ENCODE measurements at places on chromosomes 1 and 21.

DNA sequence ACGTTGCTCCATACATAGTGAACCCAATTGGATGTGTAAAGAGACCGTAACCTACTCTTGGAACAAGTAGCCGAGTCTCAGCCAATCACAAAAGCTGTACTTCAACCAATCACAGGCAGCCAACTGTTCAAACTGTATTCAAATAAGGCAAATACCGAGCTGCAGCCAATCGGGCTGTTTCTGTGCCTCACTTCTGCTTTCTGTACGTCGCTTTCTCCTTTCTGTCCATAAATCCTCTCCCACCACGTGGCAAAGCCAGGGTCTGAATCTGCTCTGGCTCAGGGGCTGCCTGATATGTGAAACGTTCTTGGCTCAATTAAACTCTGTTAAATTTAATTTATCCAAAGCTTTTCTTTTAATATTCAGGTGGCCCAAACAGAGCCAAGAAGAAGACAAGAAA, 210.3 kb downstream of the URB2 start:
- no peak for DNase-seq

GRCh38 chr21:33367309-33367973, 35.8 kb upstream of the IFNGR2 start:
- no peak for DNase-seq

- DNase-seq = no peak
Observed at GRCh38 chr1:165355139-165355976, 1.2 kb downstream of the LMX1A start.

GRCh38 chr1:207405814-207406213, 48.3 kb upstream of the CR2 start:
- DNase-seq = no peak

DNA sequence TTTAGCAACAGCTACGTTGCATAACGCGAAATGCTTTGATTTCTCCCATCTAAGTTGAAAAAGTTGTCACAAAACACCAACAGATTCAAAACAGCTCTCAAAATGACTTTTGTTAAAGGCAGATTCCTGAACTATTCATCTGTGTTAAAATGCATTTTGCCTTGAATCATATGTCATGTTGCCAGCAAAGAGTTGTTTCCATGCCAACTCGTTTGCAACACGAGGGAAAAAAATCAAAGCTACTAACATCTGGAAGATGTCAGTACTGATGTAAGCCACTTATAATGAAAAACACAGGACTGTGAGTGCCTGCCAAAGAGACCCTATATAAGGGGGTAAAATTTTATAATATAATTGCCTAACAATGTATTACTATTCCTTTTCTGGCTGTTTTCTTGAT, 182.7 kb upstream of the PTBP2 start:
- DNase-seq = no peak

- no peak for DNase-seq
Observed at GRCh38 chr1:17255336-17255735, 6.4 kb downstream of the PADI3 start.

DNA sequence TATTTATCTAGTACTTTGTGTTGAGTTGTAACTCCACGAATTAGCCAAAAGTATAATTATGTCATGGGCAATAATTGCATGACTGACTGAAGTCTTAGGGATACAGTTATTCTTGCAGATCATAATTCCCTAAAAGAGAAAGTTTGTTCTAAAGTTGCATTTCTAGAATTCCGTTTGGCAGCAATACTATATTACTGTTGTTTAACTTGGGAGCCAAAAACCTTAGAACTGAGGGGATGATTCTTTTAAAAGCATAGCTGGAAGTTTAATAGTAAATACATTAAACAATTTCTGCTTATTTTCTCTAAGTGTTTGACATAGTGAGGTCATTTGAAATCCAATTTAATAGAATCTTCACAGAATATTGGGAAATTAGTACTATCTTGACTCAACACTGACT, 356.4 kb upstream of the ADAMTS5 start:
- DNase-seq = no peak

- no peak for DNase-seq
Observed at GRCh38 chr1:52056937-52057231, 789 bp downstream of the BTF3L4 start.

DNA sequence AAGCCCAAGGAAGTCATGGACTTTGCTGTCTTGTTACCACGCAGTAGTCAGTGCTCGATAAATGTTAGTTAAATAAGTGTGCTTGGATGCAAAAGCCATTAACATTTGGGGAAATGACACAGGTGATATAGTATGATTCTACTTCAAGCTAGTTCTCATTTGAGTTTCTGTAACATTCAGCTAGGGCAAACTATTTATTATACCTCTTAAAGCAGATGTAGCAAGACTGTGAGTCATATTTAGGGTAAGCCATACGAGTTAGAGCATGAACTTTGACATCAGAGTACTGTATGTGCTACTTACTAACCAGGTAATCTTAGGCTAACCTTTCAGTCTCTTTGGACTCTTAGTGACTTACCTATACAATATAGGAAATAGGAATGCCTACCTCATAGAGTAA, 21.0 kb downstream of the CLCA4 start:
- DNase-seq = no peak

- DNase-seq = no peak
Observed at GRCh38 chr1:36492491-36492890, 9.8 kb upstream of the CSF3R start.

DNA sequence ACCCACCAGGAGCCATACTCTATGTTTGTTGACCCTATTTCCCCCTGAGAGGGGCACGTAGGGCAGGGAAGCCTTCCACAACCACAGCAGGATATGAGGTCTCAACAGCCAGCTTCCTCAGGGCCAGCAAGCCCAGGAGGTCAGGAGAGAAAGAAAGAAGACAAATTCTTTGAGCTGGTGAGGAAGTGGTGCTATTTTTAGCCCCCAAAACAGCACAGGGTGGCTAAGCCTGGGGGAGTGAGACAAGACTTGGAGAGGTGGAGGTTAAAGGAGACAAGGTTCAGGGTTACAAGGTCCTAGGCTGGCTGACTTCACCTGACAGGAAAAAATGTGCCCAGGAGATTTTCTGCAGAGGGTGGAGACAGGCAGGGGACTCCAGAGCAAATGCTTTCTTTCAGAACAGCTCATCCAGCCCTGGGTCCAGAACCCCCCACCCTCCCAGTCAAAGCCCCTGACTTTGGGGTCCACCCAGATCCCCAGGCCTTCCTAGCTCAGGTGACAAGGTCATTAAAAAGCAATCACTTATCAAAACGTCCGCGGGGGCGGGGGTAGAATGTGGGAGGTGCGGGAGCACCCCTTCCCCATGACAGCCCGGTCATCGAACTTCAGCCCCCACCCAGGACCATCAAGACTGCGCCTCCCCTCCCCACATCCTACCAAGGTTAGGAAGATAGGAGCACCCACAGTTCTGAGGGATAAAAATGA, 1.3 kb downstream of the SV2A start:
- no peak for DNase-seq

DNA sequence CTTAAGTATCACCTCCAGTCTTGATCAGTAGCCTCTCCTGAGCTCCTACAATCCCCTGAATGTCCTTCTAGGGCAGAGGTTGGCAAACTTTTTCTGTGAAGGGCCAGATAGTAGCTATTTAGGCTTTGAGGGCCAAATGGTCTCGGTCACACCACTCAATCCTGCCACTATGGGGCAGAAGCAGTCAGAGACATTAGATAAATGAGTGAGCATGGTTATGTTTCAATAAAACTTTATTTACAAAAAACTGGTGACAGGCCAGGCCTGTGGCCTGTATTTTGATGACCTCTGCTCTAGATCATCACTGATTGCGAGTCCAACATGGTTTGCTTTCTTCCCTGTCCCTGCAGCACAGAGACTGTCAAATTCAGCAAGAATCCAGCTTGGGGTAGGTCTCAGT, 36.3 kb downstream of the LRP8 start:
- DNase-seq = no peak

DNA sequence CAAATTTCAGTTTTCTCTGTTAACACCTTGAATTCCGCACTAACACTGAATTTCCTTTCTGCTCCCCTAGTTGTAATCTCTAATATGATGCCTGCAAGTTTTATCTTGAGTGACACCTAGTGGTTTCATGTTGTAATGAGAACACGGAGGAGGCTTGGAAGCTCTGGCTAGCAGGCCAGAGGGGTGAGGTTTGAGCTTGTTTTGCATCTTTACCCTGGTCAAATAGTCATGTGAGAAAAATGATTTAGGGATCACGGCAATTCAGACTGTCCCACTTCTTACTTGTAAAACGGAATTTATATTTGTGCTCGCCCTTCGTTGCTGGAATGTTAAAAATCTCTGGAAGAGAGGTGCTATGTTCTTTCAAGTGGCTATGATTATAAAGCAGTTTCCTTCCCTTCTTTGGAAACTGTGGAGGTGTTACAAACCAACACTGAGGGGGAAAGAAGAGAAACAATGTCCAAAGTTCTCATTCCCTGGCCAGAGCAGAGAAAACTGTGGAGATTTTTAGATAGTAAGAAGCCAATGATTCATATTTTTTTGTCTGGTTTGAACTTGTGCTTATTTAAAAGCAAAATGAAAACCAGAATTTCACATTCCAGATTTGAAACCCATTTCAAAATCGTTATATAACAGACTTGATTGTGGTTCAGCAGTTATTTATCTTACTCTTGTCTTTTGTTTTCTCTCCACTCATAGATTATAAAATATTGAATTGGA, 5.3 kb upstream of the MROH9 start:
- DNase-seq = no peak

DNA sequence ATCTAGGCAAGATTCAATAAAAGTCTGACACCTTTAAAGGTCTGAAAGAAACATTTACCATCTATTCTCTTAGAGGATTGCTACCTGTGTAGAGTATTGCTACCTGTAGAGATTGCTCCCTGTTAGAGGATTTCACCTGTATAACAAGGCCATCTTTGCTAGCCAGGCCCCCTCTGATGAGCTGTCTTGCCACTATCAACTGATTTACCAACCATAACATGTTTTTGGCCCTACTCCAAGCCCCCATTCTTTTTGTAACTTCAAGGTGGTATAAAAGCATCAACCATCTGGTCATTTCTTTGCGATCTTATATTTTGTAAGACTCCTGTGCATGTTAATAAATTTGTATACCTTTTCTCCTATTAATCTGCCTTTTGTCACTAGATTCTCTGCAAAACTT, 424.7 kb upstream of the CAMK1G start:
- no peak for DNase-seq

DNA sequence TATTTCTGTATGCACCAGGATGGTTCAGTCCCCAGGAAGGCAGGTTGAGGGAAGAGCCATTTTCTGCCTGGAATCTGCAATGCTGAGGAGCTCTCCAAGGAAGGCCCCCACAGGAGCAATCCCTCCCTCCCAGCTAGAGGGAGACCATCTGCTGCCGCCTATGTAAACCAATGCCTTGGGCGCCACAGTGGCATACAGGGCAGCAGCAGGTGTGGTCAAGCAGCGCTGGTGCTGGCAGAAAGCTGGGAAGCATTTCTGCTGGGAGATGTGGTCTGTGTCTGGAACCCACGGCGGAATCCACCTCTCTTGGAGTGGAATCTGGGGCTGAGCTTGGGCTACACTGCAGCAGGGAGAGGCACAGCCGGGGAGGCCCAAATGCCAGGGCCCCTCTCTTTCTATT, 283.3 kb downstream of the RRAGC start:
- DNase-seq = no peak

- no peak for DNase-seq
Observed at GRCh38 chr1:3103967-3104677, 35.1 kb downstream of the PRDM16 start.

GRCh38 chr1:32933742-32934322, 30.8 kb downstream of the RNF19B start:
- DNase-seq = no peak

DNA sequence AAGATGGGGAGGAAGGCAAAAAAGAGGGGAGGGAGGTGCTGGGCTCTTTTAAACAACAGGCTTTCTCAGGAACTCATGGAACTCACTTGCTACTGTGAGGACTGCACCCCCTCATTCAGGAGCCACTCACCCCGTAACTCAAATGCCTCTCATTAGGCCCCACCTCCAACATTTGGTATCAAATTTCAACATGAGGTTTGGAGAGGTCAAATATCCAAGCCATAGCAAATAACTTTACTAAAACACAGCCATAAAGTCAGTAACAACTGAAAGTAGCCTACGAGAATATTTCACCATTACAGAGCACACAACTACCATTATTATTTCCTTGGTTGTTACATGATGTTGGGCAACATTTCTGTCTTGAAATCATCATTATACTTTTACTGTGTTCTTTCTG, 13.1 kb upstream of the DMRTB1 start:
- no peak for DNase-seq

DNA sequence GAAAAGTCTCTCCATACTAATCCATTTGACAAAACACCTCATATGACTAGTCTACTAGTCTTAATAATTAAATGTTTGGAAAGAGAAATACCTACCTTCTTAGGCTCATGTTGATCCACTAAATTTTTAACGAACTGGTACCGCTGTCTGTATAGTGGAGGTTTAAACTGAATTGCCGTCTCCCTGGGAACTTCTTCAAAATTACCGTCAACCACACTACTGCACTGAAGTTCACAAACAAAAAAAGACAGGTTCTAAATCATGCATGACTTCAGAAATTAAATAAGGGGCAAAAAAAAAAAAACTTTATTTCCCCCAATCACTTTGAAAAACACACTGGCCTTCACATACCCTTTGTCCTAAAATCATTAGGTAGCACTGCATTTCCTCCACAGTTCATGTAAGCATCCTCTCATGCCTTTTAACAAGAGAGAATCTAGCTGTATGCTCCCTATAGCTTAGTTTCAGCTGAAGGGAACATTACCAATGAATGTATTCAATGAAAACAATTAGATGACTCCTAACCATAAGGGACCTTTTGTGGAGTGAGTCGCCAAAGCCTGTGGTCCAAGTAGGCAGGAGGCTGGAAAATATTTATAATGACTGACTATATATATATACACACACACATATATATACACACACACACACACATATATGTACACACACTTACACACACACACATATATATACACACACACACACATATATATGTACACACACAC, 3.4 kb downstream of the HENMT1 start:
- no peak for DNase-seq

- DNase-seq = no peak
Observed at GRCh38 chr1:31515936-31516335, 60.4 kb upstream of the TINAGL1 start.

DNA sequence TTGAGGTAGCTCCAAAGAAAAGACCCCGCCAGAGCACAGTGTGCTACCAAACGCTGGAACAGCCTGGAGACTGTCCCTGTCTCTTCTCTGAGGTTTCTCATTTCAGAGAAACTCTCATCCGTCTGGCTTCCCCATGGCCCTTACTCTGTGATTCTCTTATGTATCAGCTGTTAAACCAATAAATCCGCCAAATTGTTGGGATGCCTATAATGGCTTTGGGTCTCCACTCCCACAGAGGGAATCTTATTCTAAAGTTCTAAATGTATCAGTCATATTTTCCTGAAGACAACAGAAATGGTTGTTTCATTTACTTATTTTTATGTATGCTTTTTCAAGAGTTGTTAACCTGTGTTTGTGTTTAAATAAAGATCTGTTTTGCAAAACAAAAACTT, 4.0 kb downstream of the ERG start:
- no peak for DNase-seq

DNA sequence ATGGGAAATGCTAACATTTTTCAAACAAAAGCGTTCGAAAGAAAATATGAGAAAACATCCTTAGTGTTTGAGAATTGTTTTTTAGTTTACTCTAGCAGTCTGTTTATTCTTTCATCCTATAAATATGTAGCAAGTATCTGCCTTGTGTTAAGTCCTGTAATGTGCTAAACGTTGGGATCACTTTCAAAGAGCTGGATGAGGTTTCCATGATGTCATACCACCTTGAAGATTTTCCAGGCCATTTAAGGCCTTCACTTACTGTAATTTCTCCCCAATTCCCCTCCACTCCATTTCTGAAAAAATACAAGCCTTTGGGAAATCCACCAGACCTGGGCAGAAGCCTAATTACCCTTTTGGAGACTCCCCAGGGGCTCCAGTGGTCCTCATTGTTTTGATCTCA, 24.2 kb upstream of the CTBS start:
- DNase-seq = no peak
